AG04449 (cell line): ENCODE measurements at places on chromosomes 3 and 15.

- DNase-seq, result no peak
Measured at GRCh38 chr3:101068876-101069606, 75.8 kb upstream of the ABI3BP start.

GRCh38 chr3:7607676-7608075 is 746.8 kb downstream of the GRM7 start:
- DNase-seq, result no peak

GRCh38 chr15:34039790-34040113 is 748 bp upstream of the AVEN start:
- DNase-seq, result no peak

- DNase-seq, result no peak
Measured at GRCh38 chr3:142224482-142225072, 808 bp downstream of the GK5 start.

DNA sequence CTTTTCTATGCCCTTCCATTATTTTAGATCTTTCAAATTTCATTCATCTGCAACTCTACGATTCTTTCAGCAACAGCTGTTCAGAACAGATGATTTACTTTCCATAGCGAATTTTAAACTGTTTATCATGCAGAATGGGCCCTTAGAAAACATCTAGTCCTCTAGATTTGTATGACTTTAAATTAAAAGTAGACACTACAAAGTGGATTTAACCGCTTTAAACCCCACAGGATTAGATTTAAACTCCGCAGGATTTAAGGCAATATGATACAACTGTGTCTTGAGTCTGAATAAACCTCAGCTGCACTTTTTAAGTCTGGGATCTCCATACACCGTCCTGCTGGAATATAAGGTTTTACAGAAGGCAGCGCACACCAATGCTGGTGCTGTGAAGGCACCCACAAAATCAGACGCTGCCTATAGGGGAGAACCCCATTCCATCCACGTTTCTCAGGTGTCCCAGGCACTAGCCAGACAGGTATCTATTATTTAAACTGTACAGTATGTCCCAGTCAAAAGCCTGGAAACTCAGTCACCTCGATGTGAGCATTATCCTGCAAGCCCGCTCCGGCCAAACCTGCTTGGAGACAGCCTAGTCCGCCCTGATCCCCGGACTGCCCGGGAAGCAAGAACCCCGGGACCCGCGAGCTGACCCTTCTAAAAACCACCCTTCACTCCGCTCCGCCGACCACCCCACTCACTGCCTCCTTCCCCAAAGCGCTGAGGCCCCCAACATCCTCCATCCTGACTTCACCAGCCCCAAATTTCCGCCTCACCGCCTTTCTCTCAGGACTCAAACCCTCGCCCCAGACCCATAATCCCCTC is 768 bp downstream of the ANO10 start:
- DNase-seq, result no peak
